ENCODE measurements at places on chromosomes 7 and 10. TPM values are rescaled to one million over a fixed set of nuclear protein-coding genes. Genes with fewer than 3 reads are reported as not detected.

NT5C3A gene
- 25.0 TPM for total RNA-seq

GDF2 gene
- total RNA-seq = not detected

XRCC2 gene
- 1.2 TPM for total RNA-seq

CC2D2B gene
- 0.36 TPM for total RNA-seq

CLDN3 gene
- total RNA-seq = not detected

MYO1G gene
- 0.29 TPM for total RNA-seq

CYP3A7 gene
- not detected for total RNA-seq

DGKB gene
- total RNA-seq = 0.88 TPM

STEAP1 gene
- total RNA-seq = 45.4 TPM

MACROH2A2 gene
- 13.8 TPM for total RNA-seq

USP6NL gene
- total RNA-seq = 14.1 TPM

AIFM2 gene
- total RNA-seq = 14.4 TPM

LBX1 gene
- not detected for total RNA-seq

FAM25A gene
- total RNA-seq = not detected

GIMAP1 gene
- not detected for total RNA-seq

MBL2 gene
- total RNA-seq = under 0.01 TPM

GDI2 gene
- 730 TPM for total RNA-seq

CAV2 gene
- 67.3 TPM for total RNA-seq

CFAP70 gene
- 1.2 TPM for total RNA-seq

RPEL1 gene
- total RNA-seq = 0.29 TPM

SFXN4 gene
- total RNA-seq = 11.2 TPM

LIPM gene
- not detected for total RNA-seq

SLC13A1 gene
- not detected for total RNA-seq

CH25H gene
- total RNA-seq = 13.0 TPM

SEMA3E gene
- total RNA-seq = 0.29 TPM

AGR2 gene
- total RNA-seq = not detected

CFAP69 gene
- total RNA-seq = 5.4 TPM

SPAG6 gene
- not detected for total RNA-seq

TBXAS1 gene
- total RNA-seq = 0.72 TPM

CYTH3 gene
- 94.3 TPM for total RNA-seq

FBXO24 gene
- under 0.01 TPM for total RNA-seq

CABCOCO1 gene
- total RNA-seq = 3.5 TPM

CHN2 gene
- under 0.01 TPM for total RNA-seq

SEMA3D gene
- total RNA-seq = 0.72 TPM

NDUFB2 gene
- 56.5 TPM for total RNA-seq

GUSB gene
- total RNA-seq = 32.6 TPM

BAMBI gene
- total RNA-seq = 13.6 TPM

All from osteoblast (primary cell).